ENCODE measurements at places on chromosomes 13 and 19. TPM values are rescaled to one million over a fixed set of nuclear protein-coding genes. Genes with fewer than 3 reads are reported as not detected.
A peak's percentile ranks its signal among the peaks of the same experiment; 100 is the strongest.

DNA sequence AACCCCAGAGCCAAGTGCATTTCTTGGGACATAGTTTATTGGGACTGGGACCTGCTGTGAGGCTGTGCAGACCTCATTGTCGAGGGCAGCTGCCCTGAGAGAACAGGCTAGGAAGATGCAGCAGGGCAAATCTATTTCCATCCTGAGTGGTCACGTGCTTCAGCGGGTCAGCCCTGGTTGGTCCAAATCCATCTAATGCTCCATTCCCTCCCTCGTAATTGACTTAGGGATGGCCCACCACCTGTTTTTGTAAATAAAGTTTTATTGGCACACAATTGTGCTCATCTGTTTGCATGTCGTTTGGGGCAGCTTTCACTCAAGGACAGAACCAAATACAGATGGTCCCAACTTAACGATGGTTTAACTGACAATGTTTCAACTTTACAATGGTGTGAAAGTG lies 75.5 kb upstream of the ADGRE5 start:
- no peak for DNase-seq

- DNase-seq, result peak; percentile 43
Measured at GRCh38 chr13:66618702-66619101, 611.4 kb downstream of the PCDH9 start.

MEIS3 gene
- 11.2 TPM for total RNA-seq

SYCN gene
- not detected for total RNA-seq

DNA sequence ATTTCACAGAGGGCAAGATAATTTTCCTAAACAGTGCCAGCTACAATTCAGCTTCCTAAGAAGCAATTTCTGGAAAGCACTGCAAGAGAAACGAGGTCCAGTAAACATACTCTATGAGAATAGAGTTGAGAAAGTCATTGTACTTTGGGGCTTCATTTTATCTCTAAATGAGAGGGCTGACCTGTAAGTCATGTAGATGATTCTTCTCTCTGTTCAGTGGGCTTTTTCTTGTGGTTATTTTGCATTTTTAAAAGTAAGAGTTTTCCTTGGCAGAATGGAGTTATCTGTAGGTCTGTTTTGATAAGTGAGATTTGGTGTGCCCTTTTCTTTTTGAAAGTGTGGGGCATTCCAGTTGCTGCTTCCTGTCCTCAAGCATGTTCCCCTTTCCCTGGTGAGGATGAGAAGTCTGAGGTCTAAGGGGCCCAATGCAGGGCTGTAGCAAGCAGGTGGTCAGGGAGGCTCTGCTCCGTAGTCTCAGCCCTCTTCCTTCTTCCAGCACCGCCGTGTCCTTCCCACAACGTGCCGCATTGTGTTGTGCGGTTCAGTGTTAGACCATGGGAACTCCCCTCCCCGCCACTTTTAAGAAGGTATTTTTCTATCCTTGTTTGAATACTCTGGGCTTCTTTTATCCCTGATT lies 86.3 kb downstream of the ARHGEF7 start:
- DNase-seq, result no peak

PDX1 gene
- not detected for total RNA-seq

- no peak for DNase-seq
Measured at GRCh38 chr13:26053418-26053980, 1.7 kb upstream of the SHISA2 start.

- DNase-seq, result peak; percentile 39
Measured at GRCh38 chr19:54426291-54426931, 11.1 kb downstream of the TTYH1 start.

- no peak for DNase-seq
Measured at GRCh38 chr13:67277581-67277980, 47.4 kb upstream of the PCDH9 start.

CLEC17A gene
- total RNA-seq, result 17.6 TPM

DNA sequence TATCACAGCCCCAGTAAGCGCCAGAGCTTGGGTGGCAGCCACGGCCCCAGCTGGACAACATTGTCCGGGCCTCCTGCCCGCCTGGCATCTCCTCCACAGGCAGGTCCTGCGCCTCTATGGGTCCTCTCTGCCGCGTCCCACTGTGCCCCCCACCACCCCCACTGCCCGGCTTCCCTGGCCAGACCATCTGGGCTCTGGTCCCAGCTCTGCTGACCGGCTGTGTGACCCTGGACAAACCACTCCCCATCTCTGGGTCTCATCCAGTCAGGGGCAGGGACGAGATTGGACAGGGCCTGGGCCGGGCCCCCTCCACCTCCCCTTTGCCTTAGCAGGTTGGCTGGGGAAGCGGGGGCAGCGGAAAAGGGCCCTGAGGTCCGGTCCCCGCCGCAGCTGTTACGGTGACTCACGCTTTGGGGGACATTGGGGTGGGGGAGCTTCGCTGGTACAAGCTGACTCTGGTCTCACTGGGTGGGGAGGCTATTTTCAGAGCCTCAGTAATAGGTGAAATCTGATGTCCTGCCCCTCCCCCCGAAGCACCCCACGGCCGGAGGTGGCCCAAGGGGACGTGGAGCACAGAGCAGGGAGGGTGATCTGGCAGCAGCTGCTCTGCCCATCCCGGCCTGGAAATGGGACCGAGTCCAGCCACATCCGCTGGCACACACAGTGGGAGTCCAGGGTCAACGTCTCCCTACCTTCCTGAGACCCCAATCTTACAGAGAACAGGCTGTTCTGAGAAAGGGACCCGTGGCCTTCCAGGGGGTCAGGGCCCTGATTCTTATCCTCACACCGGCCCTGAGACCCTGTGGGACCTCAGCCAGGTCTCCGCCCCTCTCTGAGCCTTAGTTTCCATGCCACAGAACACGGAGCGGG lies 9.1 kb downstream of the NFIC start:
- no peak for DNase-seq

GRCh38 chr13:37729876-37730275 lies 131.3 kb upstream of the POSTN start:
- DNase-seq, result no peak

GRCh38 chr19:47021536-47022139 lies 2.0 kb downstream of the NPAS1 start:
- DNase-seq, result no peak

DNA sequence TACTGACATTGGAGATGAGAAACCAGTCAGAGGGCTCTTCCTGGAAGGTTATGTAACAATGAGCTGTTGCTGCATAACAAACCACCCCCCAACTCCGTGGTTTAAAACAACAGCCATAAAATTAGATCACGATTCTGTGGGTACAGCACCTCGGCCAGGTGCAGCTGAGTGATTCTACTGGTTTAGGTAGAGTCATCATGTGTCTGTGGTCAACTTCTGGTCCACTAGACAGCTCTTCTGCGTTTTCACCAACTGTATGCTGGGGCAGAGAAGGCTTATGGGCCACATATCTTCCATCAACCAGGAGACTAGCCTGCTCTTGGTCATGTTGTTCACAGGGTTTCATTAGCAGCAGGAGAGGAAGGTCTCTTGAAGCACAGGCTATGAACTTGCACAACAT lies 585.5 kb downstream of the KCTD12 start:
- no peak for DNase-seq

ZBTB32 gene
- not detected for total RNA-seq

DNA sequence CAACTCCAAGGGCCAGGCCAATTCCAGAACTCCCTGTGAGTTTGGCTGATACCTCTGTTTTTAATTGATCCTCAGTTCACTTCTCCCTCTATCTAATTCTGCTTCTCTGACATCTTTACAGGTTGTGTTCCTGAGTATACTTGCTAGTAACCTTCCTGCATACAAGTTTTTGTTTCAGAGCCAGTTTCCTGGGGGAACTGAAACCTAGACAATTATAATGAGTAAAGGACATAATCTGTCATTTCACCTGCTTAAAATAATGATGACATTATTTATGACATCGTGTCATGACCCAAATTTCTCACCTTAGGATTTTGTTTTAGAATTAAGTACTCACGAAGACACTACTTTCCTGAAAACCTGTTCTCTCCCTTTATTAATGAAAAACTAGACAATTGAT lies 12.5 kb upstream of the MYCBP2 start:
- DNase-seq, result peak; percentile 58

DNA sequence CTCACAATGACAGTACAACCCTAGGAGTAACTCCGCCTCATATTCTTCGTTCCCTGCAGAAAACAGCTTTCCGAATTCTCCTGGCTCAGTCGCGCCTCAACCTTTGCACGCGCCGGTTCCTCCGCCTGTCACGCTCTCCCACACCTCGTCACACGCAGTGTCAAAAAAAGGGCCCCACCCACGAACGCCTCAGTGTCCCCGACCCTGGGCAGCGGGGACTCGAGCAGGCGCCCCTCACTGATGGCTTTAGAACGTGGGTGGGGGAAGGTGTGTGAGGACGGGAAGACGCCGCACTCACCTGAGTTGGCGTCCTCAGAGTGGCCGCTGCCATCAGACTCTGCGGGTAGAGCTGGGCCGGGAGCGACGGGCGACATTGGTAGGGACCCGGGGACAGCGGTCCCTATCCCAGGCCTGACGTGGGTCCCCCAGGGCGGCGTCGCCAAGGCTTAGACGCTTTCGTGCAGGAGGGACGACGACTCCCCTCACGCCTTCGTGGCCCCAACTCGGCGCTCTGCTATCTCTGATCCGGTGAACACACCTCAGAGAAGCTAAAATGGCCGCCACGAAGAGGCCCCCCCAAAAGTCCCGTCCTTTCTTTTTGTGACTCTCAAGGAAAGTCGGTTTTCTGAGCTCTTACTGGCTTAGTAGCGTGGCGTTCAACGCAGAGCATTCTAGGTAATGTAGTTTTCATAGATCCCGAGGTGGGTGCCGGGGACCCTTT lies at the start of gene ZNF154:
TSS of gene ZNF154 (minus strand) at position 564 of the 721 bp plus-strand sequence. CDS start at position 331, 233 bp downstream.
- DNase-seq, result no peak

GRCh38 chr13:23610966-23611491 lies 40.8 kb downstream of the TNFRSF19 start:
- DNase-seq, result peak; percentile 15

- peak; percentile 73 for DNase-seq
Measured at GRCh38 chr19:2014731-2015607, 545 bp downstream of the BTBD2 start.

GRCh38 chr19:10211061-10211460 lies 16.3 kb upstream of the DNMT1 start:
- DNase-seq, result no peak

GRCh38 chr19:48477698-48478338 lies 8.6 kb downstream of the CYTH2 start:
- DNase-seq, result no peak

DNA sequence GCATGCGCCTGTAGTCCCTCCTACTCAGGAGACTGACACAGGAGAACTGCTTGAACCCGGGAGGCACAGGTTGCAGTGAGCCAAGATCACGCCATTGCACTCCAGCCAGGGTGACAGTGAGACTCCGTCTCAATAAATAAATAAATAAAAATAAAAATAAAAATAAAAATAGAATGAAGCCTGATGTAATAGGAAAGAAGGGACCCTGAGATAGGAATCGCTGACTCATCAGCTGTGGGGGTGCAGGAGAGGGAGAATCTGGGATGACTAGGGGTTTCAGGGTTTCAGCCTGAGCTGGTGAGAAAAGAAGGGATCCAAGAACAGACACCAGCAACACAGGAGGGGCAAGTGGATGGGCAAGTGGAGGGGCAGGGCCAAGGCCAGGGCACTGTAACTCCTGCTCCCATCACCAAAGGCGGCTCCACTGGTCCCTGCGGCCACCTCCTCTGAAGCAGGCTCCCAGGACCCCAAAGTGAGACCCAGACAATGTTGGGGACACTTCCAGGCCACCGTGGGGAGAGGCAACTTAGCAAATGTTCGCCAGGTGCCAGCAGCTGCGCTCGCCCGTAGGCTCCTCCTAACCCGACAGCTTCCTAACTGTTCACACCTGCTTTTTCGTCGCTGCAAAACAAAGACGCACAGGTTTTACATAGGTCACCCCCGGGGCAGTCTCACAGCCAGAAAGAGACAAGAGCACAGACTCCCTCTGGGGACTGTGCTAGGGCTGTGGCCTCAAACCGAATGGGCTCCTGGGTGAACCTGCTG lies 1.2 kb downstream of the HAUS8 start:
- peak; percentile 78 for DNase-seq

DNA sequence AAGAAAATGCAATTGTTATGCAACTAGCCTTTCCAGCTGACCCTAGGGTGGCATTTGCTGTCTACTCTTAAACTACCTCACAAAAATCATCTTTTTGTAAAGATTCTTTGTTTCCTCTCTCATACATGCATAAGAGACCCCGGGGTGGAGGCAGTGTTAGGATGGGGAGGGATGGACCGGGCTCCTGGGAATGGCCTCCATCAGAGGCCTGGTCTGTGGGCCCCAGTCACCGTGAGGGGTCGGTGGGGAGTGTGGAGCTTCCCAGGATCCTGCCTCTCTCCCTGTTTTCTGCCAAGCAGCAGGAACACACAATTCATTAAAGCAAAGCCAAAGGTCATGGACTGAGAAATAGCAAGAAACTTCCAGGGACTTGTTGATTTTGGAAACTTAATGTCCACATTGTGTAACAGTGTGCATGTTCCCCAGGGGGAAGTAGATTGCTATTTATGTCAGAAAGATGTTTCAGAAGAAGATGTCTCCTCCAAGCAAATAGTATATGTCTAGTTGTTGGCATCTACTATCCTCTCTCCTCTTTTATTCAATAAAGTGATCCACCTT lies 241.4 kb downstream of the ENOX1 start:
- DNase-seq, result no peak

LILRB4 gene
- not detected for total RNA-seq

GRCh38 chr13:94859278-94859691 lies 146.9 kb upstream of the SOX21 start:
- DNase-seq, result no peak

GRCh38 chr13:110131424-110131823 lies 175.5 kb downstream of the COL4A1 start:
- DNase-seq, result no peak
